ENCODE measurements at places on chromosomes 5 and 9. TPM values are rescaled to one million over a fixed set of nuclear protein-coding genes. Genes with fewer than 3 reads are reported as not detected.

The C8G gene
- 1.5 TPM for total RNA-seq

DNA sequence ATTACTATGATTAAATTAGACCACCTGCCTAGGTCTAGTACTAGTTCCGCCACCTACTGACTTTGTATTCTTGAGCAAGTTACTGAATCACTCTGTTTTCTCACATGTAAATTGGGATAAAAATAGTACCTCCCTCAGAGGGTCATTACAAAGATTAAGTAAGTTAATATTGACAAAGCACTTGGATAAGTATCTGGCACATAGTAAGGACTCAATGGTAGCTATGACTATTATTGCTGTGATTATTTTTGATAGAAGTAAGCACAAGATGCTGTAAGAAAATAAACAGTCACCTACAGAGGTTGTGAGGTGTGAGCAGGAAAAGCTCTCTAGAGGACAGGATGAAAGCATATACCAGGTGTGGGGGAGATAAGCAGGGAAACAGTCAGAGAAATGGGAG, 173.1 kb upstream of the PAPPA start:
- no peak for DNase-seq

DNA sequence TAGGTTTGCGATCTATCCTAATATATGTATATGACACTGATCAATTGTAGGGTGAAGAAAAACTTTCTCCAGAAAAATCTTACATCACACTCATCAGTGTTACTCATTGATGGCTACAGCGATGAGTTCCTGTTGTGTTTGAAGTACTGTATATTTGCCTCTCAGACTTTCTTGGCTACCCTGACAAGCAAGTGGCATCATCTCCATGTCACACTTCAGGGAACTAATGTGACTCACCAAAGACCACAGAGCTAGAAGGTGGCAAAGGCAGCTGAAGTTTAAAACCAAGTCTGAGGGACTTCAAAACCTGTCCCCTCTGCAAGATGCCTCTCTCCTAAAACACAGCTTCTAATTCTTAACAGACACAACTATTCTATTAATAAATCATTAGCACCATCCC, 451.4 kb downstream of the CTNND2 start:
- no peak for DNase-seq

- DNase-seq, result no peak
Measured at GRCh38 chr9:109771796-109772531, 8.0 kb upstream of the PALM2AKAP2 start.

GRCh38 chr9:31027678-31028077, 1356.8 kb upstream of the ACO1 start:
- DNase-seq, result no peak

The SPINK13 gene
- not detected for total RNA-seq

GRCh38 chr9:37953775-37954437, 50.0 kb upstream of the SLC25A51 start:
- no peak for DNase-seq

The TRPM3 gene
- total RNA-seq, result not detected

The EFNA5 gene
- not detected for total RNA-seq

The ZNF474 gene
- total RNA-seq, result not detected

The C5orf58 gene
- not detected for total RNA-seq

The CANX gene
- total RNA-seq, result 294 TPM

- DNase-seq, result no peak
Measured at GRCh38 chr5:58227858-58228257, 232.0 kb downstream of the PLK2 start.

DNA sequence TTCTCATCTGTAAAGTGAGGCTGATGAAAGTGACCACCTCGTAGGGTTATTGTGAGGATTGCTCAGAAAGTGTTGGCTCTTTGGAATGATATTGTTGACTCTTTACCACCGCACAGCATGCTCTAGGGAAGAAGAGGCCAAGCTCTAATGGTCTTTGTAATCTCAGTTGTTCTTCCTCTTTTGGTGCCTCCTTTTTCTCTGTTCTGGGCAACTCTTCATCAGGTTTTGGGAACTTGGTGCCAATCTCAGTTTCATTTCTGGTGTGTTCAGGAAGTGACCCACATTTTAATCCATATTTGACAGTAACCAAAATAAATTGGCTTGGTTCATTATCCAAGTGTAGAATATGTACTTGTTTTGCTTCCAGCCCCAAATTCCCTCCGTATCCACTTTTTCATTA, 25.1 kb downstream of the ARHGAP26 start:
- DNase-seq, result no peak

- DNase-seq, result no peak
Measured at GRCh38 chr9:138069731-138070456, 192.3 kb downstream of the CACNA1B start.

The KLHL3 gene
- 16.3 TPM for total RNA-seq

The SOHLH1 gene
- not detected for total RNA-seq

GRCh38 chr9:133347515-133347984, 381 bp downstream of the MED22 start:
- peak; percentile 73 for DNase-seq

DNA sequence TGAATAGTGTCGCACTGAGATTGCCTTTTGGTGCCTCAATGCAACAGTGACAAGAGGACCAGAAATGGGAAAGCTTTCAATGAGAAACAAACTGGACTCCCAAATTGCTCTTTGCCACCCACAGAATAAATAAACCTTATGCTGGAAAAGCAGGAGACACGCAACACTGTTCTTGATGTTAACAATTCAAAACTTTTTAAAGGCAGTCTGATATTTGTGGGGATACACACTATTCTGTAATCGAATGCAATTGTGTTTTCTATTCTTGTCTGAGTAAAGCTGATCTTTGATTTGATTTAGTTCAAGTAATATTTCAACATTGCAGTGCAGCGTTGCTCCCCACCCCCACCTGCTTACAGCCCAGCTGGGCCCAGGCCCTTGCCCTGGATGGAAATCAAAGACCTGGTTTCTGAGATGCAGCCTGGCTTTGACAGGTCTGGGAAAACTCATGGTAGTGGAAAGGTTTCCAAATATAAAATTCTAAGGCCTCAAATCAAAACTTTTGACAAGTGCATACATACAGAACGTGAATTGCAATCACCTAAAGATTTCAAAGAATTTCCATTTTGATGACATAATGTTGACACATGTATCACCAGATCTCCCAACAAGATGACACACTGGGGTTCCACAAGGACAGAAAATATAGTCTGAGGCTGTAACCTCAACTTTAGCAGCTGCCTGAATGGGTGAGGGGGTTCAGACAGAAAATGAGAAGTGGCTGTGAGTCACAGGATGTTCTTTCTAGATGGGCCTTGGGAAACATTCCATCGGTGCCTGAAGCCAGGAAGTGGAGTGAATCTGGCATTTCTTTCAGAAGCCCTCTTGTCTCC, 55.1 kb downstream of the ABCA1 start:
- DNase-seq, result no peak

The CLIC3 gene
- total RNA-seq, result 13.3 TPM
